ENCODE measurements at places on chromosomes 13 and 19.

DNA sequence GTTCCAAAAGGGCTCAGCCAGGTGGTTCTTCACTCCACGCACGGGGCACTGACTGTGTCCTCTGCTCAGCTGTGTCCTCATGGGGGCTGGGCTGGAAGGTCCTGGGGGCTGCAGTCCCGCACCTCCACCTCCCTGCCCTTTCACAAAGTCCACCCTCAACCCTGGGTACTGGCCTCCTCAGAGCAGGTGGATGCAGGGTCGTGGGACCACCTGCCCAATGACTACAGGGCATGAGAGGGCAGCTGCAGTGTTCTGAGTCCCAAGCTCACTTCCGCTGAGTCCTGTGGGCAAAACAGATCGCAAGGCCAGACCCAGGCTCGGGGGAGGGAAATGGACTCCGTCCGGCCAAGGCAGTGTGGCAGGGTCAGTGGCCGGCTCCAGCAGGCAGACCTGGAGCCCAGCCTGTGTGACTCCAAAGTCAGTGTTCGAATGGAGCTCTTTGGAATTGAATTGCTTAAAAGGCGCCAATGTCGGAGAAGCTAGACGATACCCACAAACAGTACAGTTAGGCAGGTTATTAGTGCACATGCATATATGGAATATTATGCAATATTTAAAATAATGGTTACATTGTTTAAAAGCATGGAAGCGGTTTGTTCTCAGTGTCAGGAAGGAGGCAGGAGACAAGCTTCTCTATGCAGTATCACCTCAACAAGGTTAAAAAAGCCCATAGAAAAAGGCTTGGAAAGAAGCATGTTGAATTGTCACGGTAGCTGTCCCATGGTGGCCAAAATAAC is 54.8 kb downstream of the MCF2L start:
- no peak for DNase-seq

DNA sequence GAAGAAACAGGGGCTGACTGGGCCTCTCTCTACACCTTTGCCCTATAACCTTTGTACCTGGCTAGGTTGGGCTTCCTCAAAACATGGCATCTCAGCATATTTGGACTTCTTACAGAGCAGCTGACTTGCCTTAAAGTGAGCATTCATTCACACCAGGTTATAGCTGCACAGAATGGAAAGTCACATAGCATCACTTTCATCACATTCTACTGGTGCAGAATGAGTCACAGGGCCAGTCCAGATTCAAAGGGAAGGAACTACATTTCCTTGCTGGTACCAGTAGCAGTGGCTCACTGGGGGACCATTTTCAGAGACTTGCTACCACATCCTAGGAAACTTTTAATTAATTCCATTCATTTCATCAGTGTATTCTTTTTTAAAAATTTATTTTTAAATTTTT is 20.3 kb upstream of the TPTE2 start:
- no peak for DNase-seq

DNA sequence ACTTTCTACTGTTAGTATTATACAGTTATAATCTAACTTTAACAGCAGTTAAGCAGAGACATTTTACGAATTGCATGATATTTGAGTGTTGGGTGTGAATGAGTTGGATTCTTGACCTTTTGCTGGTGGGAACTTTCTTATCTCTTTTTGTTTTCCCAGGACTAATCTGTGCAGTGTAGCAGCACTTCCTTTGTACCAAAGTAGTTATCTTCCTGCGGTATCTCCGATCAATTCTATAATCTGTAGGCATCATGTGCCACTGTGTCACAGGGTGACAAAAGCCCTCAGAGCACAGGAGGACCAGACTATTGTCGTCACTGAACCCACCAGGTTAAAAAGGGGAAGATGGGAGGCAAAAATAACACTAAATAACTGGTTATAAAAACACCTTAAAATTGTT is 823.5 kb downstream of the GPC5 start:
- DNase-seq: no peak

DNA sequence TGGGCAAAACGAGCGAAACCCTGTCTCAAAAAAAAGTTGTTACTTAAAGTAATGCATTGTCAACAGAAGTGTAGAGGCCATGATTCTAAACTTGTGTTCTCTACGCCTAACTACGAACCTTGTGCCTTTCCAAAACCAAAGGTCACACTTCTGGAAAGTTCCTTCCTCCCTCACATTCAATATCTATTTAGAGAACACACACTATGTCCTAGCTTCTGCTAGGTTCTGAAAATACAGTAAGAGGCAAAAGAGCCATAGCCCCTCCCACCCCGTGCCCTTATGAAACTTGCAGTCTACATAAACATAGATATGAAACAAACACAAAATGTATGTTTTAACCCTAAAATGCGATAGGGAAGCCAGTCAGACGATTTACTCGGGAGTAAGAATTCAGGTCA is 36.4 kb downstream of the RNF6 start:
- no peak for DNase-seq

GRCh38 chr19:47756953-47757608 is 11.7 kb downstream of the NOP53 start:
- DNase-seq: no peak

- DNase-seq: no peak
These were observed 1459.3 kb downstream of the UQCRFS1 start for GRCh38 chr19:27753622-27754021.

Measured in activated naive CD4-positive, alpha-beta T cell (primary cell).